Aorta (tissue), 5 donors: ENCODE measurements at places on chromosomes 2 and 18. TPM values are rescaled to one million over a fixed set of nuclear protein-coding genes. Genes with fewer than 3 reads are reported as not detected.
A peak's percentile ranks its signal among the peaks of the same experiment; 100 is the strongest.

The PDCD1 gene
- total RNA-seq, result 0.75 TPM

GRCh38 chr2:3128786-3129185, 248.8 kb downstream of the EIPR1 start:
- H3K4me1 ChIP-seq, result no peaks in the 10 kb centered on the region
- no peak overlapping the region for H3K27ac ChIP-seq

The COPS8 gene
- 44.0 TPM for total RNA-seq

The IMP4 gene
- total RNA-seq, result 44.3 TPM

- no peaks in the 10 kb centered on the region for H3K36me3 ChIP-seq
- H3K27me3 ChIP-seq, result no peaks in the 10 kb centered on the region
- no peak overlapping the region for H3K4me3 ChIP-seq
- no peaks in the 10 kb centered on the region for H3K4me1 ChIP-seq
- no peak overlapping the region for H3K27ac ChIP-seq
- DNase-seq, result no peak
Observed at GRCh38 chr2:61288070-61288841, 126.3 kb downstream of the C2orf74 start.

GRCh38 chr2:15195813-15196212, 365.3 kb downstream of the NBAS start:
- no peaks in the 10 kb centered on the region for H3K36me3 ChIP-seq
- DNase-seq, result no peak
- no peak overlapping the region for H3K27ac ChIP-seq
- no peaks in the 10 kb centered on the region for H3K27me3 ChIP-seq

The IL18RAP gene
- 1.9 TPM for total RNA-seq

The TMEM37 gene
- total RNA-seq, result 5.2 TPM

- no peak overlapping the region for H3K27ac ChIP-seq
- H3K4me3 ChIP-seq, result no peak overlapping the region
- no peaks in the 10 kb centered on the region for H3K27me3 ChIP-seq
Observed at GRCh38 chr2:24725956-24726355, 67.2 kb downstream of the PTRHD1 start.

The WNT10A gene
- not detected for total RNA-seq

GRCh38 chr18:64380117-64380516, 231.2 kb upstream of the LINC00305 start:
- no peak overlapping the region for H3K4me3 ChIP-seq
- no peak overlapping the region for H3K27ac ChIP-seq
- no peaks in the 10 kb centered on the region for H3K36me3 ChIP-seq

DNA sequence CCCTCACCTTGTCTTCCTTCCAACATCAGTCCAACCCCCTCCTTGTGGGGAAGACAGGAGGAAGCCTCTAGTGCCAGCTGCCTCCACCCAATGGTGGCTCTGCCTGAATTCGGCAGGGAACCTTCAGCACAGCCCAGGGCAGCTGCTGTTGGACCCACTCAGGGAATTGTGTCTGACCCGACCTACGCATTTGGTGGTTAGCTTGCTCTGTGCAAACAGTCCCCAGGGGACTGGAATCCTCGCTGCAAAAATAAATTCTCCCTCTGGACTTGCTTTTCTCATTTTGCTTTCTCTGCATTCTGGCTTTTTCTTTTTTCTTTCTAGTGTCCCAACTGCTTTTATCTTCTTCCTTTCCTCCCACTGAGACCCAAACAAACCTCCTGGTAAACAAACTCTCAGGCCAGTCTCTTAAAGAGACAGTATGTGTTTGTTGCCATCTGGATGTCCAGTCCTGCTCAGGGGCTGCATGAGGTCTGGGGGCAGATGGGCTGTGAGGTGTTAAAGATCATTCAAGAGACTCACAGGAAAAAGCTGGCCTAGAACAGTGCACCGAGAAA, 137.7 kb upstream of the HAAO start:
- no peaks in the 10 kb centered on the region for H3K27me3 ChIP-seq
- peak; percentile 65 for DNase-seq
- no peak overlapping the region for H3K4me3 ChIP-seq
- no peaks in the 10 kb centered on the region for H3K36me3 ChIP-seq
- H3K4me1 ChIP-seq, result no peaks in the 10 kb centered on the region

The BOLL gene
- not detected for total RNA-seq

DNA sequence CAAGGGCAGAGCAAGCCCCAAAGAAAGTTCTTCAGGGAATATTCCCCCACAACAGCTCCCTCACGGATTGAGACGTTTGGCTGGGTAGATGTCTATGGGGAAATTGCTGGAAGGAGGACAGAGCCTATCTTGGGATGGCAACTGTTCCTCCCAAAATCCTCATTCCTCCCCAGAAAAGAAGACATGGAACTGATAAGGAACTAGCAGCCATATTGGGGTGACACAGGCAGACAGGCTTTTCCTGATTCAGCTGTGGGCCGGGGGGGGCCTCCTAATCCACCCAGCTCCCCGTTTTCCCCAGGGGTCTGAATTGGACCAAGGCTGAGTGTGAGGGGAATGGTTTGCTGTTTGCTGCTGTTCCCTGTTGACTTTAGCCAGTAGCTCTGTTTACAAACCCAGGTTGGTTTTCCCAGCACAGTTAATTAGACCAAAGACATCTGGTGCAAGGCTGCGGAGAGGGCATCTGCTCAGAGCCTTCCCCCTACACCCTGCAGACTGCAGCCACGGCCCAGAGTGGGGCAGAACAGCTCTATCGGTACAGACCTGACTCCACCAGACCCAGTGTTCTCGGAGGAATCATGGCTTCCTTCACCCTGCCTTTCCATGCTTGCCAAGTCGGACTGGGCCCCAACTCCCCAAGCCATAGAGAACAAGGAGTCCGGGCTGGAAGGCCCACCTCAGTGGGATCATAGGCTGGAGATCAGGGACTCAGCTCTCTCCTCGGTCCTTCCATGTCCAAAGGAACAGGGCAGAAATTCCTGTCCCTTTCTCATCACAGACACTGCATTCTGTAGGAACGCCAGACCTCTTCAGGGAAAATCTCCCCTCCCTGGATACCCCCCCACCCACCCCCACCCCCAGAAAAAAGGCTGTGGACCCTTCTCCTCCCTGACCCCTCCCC, 1.7 kb upstream of the PKDCC start:
- no peak overlapping the region for H3K4me3 ChIP-seq
- H3K4me1 ChIP-seq, result peaks cover 2% of the 10 kb centered on the region
- DNase-seq, result no peak
- no peaks in the 10 kb centered on the region for H3K27me3 ChIP-seq
- H3K27ac ChIP-seq, result no peak overlapping the region

DNA sequence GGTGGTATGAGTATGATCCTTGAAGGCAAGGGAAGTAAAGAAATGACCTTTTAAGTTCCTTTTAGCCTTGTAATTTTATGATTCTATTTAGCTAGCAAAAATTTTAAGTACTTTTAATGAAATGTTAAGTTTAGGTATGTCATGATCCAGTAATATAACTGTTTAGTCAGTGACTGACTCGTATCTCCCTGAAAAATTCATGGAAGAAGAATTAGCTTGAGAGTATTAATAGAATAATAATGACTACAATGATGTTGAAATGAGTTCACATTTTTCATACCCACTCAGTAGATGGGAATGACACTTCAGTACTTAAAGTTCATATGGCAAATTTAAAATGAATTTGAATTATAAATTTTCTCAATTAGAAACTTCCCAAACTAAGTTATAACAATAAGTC, 14.6 kb downstream of the RAB3GAP1 start:
- H3K27ac ChIP-seq, result no peak overlapping the region
- H3K4me3 ChIP-seq, result no peak overlapping the region
- no peaks in the 10 kb centered on the region for H3K36me3 ChIP-seq
- DNase-seq, result no peak
- no peaks in the 10 kb centered on the region for H3K27me3 ChIP-seq
- H3K4me1 ChIP-seq, result no peaks in the 10 kb centered on the region

DNA sequence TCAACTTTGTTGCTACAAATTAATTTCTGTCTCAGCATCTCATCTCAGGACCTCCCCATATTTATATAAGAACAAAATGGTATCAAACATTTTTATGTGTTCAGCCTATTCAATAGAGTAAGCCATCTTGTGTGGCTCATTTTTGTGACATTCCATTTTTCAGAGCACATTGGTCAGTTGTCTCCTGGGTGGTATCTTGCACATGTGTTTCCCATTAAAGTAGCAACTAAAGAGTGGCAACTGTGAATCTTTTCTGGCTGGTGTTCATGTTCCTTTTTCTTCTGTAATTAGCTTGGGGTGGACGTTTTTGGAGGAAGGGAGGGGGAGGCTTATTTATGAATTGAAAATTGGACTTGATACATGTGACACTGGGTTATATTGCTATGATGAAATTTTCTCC, 45.4 kb upstream of the EFEMP1 start:
- no peak for DNase-seq
- no peaks in the 10 kb centered on the region for H3K27me3 ChIP-seq
- no peak overlapping the region for H3K27ac ChIP-seq
- no peaks in the 10 kb centered on the region for H3K36me3 ChIP-seq
- H3K4me1 ChIP-seq, result peaks cover 5% of the 10 kb centered on the region

DNA sequence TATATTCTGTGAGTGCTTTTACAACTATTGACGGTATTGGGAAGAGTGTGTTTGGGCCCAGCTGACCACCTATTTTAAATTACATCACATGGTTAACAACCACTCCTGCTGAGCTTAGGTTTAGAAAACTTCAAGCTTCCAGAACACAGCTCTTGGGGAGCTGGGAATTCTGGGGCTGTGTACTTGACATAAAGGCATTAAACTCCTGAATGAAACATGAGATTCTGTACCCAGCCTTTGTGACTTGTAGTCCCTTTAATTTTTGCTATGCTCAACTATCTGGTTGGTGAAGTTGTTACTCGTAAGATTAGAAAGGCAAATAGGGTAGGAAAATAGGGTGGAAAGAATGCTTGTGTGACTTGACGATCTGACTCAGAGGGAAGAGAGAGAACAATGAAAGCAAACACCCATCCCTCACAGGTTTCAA, 66.9 kb downstream of the LTBP1 start:
- DNase-seq, result no peak
- H3K4me1 ChIP-seq, result peaks cover 3% of the 10 kb centered on the region
- H3K27ac ChIP-seq, result no peak overlapping the region
- no peaks in the 10 kb centered on the region for H3K36me3 ChIP-seq
- no peak overlapping the region for H3K4me3 ChIP-seq

The SMCHD1 gene
- total RNA-seq, result 71.0 TPM

- H3K4me3 ChIP-seq, result no peak overlapping the region
- no peaks in the 10 kb centered on the region for H3K36me3 ChIP-seq
Observed at GRCh38 chr2:181178823-181179412, 198.5 kb downstream of the UBE2E3 start.

DNA sequence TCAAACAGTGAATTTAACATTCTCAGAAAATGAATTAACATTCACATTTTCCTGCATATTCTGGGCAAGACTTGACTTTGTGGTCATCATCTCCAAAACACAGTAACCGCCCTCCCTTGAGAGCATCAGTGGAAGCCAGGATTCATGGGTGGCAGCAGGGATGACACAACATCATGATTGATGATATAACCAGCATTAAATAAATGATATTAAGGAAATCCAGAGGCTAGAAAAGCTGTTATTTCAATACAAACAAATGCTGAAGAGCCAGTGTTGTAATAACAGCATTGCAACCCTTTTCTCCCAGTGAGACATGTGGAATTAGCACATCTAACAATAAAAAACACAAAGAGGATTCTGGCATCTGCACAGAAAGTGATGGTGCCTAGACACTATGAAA, 41.1 kb downstream of the CDC42EP3 start:
- DNase-seq, result no peak
- H3K27ac ChIP-seq, result no peak overlapping the region
- peaks cover 4% of the 10 kb centered on the region for H3K4me1 ChIP-seq
- H3K27me3 ChIP-seq, result no peaks in the 10 kb centered on the region
- no peaks in the 10 kb centered on the region for H3K36me3 ChIP-seq

The COBLL1 gene
- total RNA-seq, result 63.5 TPM

DNA sequence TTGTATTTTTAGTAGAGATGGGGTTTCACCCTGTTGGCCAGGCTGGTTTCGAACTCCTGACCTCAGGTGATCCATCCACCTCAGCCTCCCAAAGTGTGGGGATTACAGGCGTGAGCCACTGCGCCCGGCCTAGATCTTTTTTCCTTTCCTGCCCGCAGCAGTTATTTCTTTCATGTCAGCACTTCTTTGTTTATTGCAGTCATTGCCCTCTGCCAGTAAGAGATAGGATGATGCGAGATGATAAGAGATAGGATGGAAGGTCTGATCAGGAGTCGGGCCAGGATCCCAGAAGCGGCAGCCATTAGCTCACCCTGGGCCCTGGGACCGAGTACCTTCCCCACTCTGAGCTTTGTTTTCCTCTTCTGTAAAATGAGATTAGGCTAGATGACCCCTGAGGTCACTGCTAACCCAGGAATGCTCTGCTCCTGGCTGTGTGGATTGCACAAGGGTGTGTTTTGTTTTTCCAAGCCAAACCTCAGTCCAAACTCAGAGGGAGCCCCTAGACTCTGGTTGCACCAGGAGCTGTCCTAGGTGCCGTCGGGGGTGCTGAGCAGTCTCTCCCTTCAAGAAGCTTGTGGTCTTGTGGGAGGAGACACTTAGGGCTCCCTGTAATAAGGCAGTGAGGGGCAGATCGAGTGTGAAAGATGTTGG, 63.3 kb downstream of the LPIN1 start:
- H3K27me3 ChIP-seq, result no peaks in the 10 kb centered on the region
- H3K27ac ChIP-seq, result no peak overlapping the region
- H3K4me1 ChIP-seq, result no peaks in the 10 kb centered on the region

GRCh38 chr2:57443973-57444521, 602.6 kb upstream of the VRK2 start:
- H3K4me3 ChIP-seq, result no peak overlapping the region
- H3K27me3 ChIP-seq, result no peaks in the 10 kb centered on the region
- DNase-seq, result no peak

GRCh38 chr2:39121523-39122063, 742 bp upstream of the SOS1 start:
- DNase-seq, result no peak
- no peaks in the 10 kb centered on the region for H3K27me3 ChIP-seq
- H3K36me3 ChIP-seq, result no peaks in the 10 kb centered on the region

The ROCK1 gene
- 147 TPM for total RNA-seq

The MAB21L4 gene
- total RNA-seq, result not detected

DNA sequence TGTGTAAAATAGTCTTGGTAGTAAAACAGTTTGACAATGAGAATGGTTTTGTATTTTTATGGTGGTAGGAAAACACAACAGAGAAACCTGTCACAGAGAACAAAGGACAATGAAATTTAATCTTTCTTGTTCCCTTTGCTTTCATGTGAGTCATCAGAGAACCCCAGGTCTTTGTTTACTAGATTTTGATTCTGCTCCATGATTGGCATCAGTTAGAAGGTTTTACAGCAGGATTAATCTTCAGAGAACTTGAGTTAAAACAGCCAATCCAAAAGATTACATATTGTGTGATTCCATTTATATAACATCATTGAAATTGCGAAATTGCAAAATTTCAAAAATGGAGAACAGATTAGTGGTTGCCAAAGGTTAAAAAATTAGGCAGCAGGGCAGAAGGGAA, 2.5 kb downstream of the APLF start:
- H3K4me3 ChIP-seq, result no peak overlapping the region
- no peak for DNase-seq
- no peak overlapping the region for H3K27ac ChIP-seq
- H3K36me3 ChIP-seq, result no peaks in the 10 kb centered on the region
- H3K27me3 ChIP-seq, result no peaks in the 10 kb centered on the region

- no peak for DNase-seq
- H3K27ac ChIP-seq, result no peak overlapping the region
- H3K4me3 ChIP-seq, result no peak overlapping the region
- H3K27me3 ChIP-seq, result no peaks in the 10 kb centered on the region
- no peaks in the 10 kb centered on the region for H3K4me1 ChIP-seq
Observed at GRCh38 chr18:66993492-66993891, 389.6 kb upstream of the CDH19 start.
